ENCODE measurements at places on chromosomes 1 and 21. TPM values are rescaled to one million over a fixed set of nuclear protein-coding genes. Genes with fewer than 3 reads are reported as not detected.

Gene SMCP
- total RNA-seq: not detected

Gene CD1E
- total RNA-seq: not detected

Gene ICOSLG
- 1.2 TPM for total RNA-seq

Gene TRPM2
- under 0.01 TPM for total RNA-seq

Gene FAM131C
- 1.1 TPM for total RNA-seq

Gene CD244
- total RNA-seq: not detected

Gene BRINP2
- not detected for total RNA-seq

Gene ACTL8
- not detected for total RNA-seq

Gene CATSPERE
- total RNA-seq: 0.24 TPM

Gene AIM2
- not detected for total RNA-seq

Gene RNF223
- total RNA-seq: 3.8 TPM

Gene ARHGAP29
- 9.2 TPM for total RNA-seq

Gene FAM167B
- not detected for total RNA-seq

Gene PWP2
- total RNA-seq: 4.8 TPM

Gene TNFAIP8L2
- total RNA-seq: not detected

Gene TNFRSF1B
- not detected for total RNA-seq

Gene ANKRD45
- total RNA-seq: 0.24 TPM
